Activated CD4-positive, alpha-beta T cell treated with anti-CD3 and anti-CD28 coated beads, Interleukin-2, amount 50 U/mL, for 16 hours (primary cell): ENCODE measurements at places on chromosomes 2 and 18.

DNA sequence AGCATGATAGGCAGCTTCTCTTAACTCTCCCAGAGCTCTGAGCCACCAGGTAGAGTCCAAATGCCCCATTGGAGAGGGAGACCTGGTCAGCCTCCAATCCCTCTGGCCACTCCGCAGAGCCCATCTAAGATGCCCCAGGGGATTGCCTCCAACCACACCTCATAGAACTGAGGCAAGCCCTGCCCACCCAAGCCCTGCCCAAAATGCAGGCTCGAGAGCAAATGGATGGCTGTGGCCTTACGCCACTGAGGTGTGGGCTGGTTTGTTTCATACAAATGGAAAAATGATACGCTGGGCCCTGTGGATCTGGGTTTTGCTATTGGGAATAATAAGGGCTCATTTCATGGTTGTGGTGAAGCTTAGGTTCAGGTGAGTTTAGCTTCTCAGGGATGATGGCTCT, 3.0 kb upstream of the TFCP2L1 start:
- no peak for DNase-seq

DNA sequence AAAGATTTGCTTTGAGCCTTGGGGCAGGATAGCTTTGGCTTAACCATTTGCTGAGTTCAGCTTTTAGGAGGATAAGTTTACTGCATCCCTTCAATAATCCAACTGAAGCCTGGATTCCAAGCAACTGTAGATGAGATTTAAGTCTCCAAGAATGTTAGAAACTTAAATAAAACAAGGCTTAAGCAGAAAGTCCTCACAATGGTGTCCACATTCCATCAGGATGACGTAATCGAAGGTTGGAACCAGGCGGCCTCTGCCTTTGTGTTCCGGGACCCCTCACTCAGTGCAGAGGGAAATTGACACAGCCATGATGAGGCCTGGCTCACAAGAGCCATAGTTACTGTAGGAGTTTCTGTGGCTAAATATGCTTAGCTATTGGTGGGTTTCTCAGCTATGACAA, 260.4 kb downstream of the LPIN1 start:
- no peak for DNase-seq

DNA sequence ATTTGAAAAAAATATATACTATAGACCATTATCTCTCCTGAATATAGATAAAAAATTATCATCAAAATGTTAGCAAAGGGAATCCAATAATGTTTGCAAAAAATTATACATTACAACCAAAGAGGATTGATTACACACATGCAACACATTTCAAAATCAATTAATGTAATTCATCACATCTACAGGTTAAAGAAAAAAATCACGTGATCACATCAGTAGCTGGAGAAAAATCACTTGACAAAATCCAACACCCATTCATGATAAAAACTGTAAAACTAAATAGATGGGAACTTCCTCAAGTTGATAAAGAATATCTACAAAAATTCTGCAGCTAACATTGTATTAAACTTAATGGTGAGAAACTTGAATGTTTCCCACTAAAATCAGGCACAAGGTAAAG, 1047.5 kb upstream of the CNTNAP5 start:
- no peak for DNase-seq

- DNase-seq: no peak
Measured at GRCh38 chr2:141055531-141055930, 1075.3 kb downstream of the LRP1B start.

DNA sequence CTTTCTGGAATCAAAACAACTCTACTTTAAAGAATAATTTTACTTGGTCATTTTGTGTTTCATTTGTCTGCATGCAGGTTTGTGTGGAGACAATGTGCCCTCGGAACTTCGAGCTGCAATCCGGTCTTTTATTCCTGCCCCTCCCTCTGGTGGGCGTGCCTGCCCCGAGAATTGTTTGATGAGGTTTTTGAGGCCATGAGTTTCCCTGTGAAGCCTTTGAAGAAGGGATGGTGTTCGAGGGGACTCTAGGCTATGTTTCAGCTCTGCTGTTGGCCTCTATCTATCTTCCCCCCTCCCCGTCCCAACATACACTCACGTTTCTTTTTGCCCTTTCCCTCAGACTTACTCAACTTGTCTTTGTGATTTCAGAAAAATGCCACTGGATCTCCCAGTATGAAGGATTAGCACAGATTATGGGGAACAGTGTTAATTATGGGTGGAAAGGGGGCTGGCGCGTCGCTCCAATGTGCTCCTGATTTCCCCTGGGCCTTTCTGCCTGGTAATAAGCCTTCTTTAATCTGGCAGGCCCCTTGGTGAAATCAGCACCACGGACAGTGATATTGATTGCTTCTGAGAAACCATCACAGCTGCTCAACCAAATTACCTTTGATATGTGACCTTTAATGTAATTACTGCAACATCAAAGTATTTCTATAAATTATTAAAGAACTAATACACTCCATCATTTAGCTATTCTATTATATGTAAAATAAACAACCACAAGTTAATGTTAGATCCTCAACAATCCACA, 82.2 kb downstream of the CELF4 start:
- peak; percentile 5 for DNase-seq

DNA sequence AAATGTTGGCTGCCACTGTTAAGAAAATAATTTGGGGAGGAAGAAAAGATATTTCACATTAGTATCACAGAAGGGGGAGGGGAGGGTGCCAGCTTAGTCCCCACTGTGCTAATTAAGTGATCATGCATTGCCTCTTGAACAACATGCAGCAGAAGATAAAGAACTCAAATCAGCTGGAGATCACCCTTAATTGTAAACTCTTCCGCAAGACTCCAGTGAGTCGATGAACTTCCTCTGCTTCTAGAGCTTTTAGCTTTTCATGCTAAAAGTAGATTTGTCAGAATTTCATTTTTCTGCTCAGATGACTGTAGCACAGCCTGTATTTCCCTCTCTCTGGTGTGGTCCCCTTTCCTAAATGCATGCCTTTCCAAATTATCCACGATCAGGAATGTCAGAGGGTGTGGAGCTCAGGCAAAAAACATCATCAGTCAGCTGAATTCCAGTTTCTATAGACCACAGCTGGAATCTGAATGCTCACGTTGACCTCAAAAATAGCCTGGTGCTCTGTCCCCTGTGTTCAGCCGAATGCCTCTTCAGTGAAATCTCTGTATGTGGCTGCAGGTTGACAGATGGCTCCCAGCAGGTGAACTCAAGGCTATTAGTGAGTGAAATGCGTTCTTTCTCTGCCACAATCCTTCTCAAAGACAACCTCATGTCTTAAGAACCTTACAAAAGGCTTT, 156.8 kb upstream of the UNC80 start:
- DNase-seq: no peak

DNA sequence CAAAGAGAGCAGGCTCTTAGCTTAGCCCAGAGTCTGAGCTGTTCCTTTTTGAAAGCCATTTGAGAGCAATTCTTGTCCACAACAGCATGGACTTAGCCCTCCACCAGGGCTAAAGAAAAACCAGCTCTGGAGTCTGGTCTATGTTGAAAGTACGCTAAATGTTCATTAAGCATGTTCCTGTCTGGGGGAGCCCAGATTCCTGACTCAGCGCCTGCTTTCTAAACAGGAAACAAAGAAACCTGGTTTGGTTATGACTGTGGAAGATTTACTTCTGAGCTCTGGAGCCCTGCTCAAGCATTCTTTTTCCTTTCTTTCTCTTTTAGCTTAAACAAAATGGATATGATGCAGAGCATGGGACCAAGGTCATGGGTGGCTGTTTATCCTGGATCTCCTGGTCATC, 279.8 kb downstream of the RBM43 start:
- peak; percentile 12 for DNase-seq

DNA sequence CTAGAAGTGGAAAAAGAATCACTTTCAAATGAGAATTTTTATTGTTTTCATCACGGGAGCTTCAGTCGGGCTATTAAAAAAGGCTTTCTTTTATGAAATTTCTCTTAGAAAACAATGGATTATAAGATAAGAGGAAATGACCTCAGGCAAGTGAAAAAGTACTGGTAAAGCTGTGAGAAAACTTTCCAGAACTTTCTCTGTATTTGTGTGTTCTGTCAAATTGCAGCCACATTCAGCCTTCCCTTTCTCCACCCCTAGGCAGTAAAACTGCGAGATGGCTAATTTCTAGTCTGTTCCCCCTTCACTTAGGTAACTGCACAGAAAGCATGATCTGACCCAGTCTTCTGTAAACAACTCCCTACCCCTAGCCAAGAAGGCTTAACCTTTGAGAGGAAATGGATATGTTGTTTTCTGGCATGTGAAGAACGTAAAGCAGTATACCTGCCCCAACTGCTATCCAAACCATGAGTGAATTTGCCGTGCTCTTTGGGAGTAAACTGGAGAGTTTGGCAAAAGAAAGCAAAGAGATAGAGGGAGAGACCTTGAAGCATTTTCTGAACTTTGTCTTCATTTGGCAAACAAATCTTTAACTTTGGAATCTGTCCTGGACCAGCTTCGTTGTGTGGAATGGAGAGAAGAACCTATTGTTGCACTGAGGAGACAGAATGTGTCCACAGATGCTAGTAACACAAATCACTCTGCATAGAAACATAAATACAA, 105.4 kb downstream of the ETAA1 start:
- no peak for DNase-seq

DNA sequence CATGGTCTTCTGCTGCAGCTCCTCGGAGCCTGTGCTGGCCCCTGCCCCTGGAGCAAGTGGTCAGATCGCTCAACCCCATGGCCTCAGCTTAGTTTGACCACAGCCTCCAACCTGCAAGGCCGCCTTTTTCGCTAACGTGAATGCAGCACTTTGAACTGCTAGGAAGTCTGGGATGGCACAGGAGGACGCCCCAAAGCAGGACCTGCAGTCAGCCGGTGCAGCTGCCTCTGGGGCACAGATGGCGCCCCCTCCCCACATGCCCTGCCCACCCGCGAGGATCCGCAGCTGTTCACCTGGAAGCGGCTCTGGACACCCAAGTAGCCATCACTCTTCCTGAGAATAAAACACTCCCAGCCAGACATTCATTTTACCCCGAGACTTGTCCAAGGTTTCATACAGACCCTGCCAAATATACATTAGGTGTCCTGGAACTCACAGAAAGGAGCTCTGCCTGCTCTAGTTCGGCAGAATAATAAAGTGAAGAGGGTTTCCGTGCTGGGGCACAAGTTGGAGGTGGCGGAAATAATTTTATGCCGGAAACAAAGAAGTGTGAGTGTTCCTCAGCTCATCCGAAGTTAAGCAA, 510.1 kb downstream of the EIPR1 start:
- no peak for DNase-seq

GRCh38 chr2:225074919-225075681, 32.8 kb upstream of the DOCK10 start:
- no peak for DNase-seq

GRCh38 chr2:38698467-38699003, 32.6 kb downstream of the GALM start:
- DNase-seq: no peak

GRCh38 chr2:46847185-46847710, 68.4 kb downstream of the MCFD2 start:
- no peak for DNase-seq

GRCh38 chr18:22703883-22704585, 229.1 kb upstream of the RBBP8 start:
- peak; percentile 49 for DNase-seq

GRCh38 chr2:209673811-209674210, 97.8 kb upstream of the UNC80 start:
- no peak for DNase-seq

DNA sequence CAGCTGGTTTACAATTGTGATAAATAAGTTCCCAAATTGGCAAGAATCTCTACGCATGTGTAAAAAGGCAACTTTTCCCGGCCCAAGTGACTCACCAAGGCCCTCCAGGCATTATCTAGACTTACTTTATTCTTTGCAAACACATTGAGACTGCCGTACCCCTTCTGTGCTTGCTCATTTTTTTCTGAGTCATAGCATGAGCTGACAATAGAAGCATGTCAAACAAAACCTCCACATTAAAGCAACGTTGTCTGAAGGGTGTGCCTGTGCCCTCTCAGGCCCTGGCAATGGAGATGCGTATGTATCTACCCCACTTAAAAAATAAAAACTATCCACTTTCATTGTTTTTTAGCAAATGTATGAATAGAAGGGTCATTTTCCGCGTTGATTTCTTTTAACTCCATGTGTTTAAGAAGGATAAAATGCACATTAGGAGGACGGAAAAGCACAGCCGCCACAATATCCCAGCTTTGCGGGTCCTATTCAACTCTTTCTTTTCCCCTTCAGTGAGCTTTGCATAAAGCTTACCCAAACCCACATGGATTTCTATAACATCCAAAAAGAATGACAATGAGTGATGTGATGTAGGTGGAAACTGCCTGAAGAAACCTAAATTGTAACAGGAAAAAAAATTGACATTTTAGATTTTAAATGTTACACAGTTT, 298.2 kb downstream of the CDCA7 start:
- no peak for DNase-seq

GRCh38 chr2:50948681-50949080, 83.3 kb downstream of the NRXN1 start:
- no peak for DNase-seq

DNA sequence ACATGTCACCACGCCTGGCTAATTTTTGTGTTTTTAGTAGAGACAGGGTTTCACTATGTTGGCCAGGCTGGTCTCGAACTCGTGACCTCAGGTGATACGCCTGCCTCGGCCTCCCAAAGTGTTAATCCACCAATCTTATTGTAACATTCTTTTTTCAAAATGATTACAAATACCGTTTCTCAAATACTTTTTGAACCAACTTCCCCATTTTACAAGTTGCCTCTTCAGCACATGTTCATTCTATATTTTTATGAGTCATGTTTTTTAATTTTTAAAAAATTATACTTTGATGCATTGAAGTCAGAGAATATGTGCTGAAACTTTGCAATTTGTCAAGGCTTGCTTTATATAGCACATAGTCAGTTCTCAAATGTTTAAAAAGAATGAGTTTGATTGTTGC, 58.2 kb downstream of the QPCT start:
- no peak for DNase-seq

DNA sequence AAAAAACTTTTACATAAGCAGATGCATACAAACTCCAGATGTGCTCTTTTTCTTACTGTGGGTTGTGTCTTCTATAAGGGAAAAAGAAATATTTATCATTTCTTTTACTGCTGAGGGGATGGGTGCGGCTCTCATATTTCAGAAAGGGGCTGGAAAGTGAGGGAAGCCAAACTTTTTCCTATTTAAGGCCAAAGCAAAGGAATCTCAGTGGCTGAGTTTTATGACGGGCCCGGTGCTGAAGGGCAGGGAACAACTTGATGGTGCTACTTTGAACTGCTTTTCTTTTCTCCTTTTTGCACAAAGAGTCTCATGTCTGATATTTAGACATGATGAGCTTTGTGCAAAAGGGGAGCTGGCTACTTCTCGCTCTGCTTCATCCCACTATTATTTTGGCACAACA, at the start of gene COL3A1:
Gene COL3A1 (plus strand): TSS at position 210 of the 400 bp plus-strand sequence. CDS start 117 bp downstream, at position 327.
- no peak for DNase-seq

- DNase-seq: no peak
Measured at GRCh38 chr2:240481720-240482119, 46.3 kb downstream of the GPC1 start.

DNA sequence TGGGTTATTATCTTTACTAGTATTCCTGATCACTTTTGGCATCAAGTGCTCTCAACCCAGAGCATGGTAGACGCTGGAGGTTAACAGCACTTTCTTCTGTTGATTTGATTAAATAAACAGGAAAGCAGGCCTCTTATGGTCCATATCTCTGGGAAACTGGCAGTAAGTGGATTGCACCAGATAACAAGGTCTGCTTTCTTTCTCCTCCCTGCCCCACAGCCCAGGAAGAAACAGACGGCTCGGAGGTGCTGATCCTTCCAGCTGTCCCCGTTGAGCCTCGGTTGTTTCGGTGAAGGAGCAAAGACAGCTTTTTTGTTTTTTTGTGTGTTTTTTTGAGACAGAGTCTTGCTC, 100.8 kb upstream of the KCTD1 start:
- DNase-seq: no peak
